ENCODE measurements at places on chromosomes 4 and X. TPM values are rescaled to one million over a fixed set of nuclear protein-coding genes. Genes with fewer than 3 reads are reported as not detected.

DNA sequence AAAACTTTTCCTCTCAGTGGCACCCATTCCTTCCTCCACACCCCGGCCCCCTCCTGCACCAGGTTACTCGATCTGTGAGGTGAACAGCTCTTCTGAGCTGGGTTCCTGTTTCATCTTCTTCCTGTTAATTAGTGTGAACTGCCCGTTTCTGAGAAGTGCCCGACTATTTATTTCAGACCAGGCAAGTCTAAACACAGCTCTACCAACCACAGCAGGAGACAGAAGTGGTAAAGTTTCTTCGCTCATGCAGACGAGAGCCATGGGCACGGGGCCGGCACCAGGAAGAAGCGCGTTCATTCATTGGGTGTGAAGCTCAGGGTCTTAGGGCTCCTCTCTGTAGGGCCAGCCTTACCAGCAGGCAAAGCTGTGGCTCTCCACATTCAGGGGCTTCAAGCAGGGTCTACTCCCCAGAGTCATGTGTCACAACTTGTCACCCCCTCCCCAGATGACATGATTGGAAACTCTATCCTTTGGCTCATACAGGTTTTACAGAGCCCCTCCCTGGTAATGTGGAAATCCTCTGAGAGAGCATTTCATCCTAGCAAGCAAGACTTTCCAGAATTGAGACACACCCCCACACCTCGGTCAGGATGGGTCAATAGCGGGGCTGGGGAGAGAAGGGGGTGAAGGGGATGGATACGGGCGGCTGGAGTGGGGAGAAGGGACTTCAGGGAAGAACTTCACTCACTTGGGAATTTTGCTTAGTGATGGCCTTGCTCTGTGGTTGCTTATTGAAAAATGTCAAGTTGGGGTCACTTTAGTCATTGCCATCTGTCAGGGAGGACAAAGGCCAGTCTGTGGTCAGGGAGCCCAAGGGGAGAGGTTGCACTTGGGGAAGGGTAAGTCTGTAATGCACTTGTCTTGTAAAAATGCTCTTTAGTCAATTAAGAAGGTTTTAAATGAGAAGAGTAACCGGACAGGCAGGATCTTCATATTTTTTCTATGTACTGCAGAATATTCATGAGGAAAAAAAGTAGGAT, 121.6 kb upstream of the TRIM2 start:
- no peaks in the 10 kb centered on the region for H3K36me3 ChIP-seq
- peaks cover 41% of the 10 kb centered on the region for H3K4me1 ChIP-seq
- peak overlapping the region; percentile 16 for H3K27ac ChIP-seq
- peaks cover 18% of the 10 kb centered on the region for H3K27me3 ChIP-seq

DNA sequence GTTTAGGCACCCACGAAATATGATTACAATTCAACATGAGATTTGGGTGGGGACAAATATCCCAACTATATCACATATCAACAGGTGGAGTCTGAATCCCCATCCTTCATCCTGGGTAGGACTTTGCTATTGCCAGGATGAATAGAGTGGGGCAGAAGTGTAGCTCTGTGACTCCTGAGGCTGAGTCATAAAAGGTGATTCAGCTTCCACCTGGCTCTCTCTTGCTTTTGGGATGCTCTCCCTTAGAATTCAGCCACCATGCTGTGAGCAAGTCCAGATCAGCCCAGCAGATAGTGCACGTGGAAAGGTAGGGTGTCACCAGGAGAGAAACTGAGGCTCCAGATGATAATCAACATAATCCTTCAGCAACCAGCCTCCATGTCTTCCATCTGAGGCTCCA, 193.8 kb upstream of the BCOR start:
- no peaks in the 10 kb centered on the region for H3K36me3 ChIP-seq
- H3K4me3 ChIP-seq, result no peak overlapping the region
- no peak for DNase-seq

DNA sequence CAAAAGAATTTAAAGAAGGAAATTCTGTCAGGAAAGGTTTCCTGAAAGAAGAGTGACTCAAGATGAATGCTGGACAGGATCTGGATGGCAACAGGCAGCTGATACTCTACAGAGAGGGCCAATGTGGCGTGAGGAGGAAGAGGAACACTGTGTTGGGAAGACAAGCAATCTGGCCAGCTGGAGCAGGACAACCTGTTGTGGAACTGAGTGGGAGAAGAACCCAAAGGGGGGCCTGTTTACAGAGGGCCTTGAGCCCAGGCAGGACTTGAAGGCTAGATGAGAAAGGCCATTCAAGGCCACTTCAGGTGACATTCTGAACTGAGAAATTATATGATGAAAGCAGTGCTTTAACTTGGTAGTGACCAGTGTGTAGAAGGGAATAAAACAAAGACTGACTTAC, 8.5 kb downstream of the OTUD4 start:
- peaks cover 27% of the 10 kb centered on the region for H3K4me1 ChIP-seq
- no peak overlapping the region for H3K4me3 ChIP-seq
- DNase-seq, result no peak
- no peaks in the 10 kb centered on the region for H3K27me3 ChIP-seq
- H3K27ac ChIP-seq, result no peak overlapping the region
- H3K36me3 ChIP-seq, result peaks cover 46% of the 10 kb centered on the region

DNA sequence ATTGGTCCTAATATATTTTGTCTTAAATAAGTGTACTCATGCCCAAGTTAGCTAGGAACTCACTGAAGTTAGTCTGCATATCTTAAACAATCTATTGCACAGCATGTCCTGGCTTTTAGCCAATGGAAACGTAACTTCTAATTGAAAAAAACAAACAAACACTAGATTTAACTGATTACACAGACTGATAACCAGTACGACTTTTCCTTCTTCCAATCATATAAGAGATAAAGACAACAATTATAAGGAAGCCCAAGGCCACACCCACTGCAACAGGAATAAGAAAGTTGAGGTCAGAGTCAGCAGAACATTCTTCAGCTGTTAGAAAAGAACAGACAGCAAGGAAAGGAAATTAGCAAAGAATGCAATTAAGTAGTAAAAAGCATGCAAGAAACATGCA, 40.8 kb downstream of the LAMP2 start:
- peaks cover 6% of the 10 kb centered on the region for H3K4me1 ChIP-seq
- DNase-seq, result no peak
- H3K27ac ChIP-seq, result no peak overlapping the region
- no peak overlapping the region for H3K4me3 ChIP-seq
- no peaks in the 10 kb centered on the region for H3K27me3 ChIP-seq

GRCh38 chr4:147994076-147994475, 262.2 kb downstream of the ARHGAP10 start:
- no peak overlapping the region for H3K4me3 ChIP-seq
- no peaks in the 10 kb centered on the region for H3K27me3 ChIP-seq
- no peak overlapping the region for H3K27ac ChIP-seq
- H3K36me3 ChIP-seq, result no peaks in the 10 kb centered on the region
- no peaks in the 10 kb centered on the region for H3K4me1 ChIP-seq

DNA sequence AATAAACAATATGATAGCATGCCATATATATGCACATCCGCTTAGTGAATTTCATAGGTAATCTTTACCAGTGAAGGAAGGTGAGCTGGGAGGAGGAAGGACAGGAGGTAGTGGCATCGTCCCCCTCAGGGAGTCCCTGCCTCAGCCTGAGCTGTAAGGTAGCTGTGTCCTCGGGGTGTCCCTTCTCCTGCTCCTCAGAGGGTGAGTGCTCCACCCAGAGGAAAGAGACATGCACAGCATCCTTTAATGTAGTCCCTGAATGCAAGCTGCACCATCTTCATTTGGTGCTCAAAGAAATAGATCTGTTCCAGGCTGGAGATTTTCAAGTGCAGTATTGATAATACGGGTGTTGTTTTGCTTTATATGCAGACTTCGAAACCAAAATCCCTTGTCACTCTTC, 330.4 kb upstream of the SFRP2 start:
- peaks cover 24% of the 10 kb centered on the region for H3K27me3 ChIP-seq
- DNase-seq, result no peak
- H3K4me1 ChIP-seq, result no peaks in the 10 kb centered on the region
- no peak overlapping the region for H3K27ac ChIP-seq
- H3K36me3 ChIP-seq, result no peaks in the 10 kb centered on the region

The COMMD8 gene
- total RNA-seq, result 32.4 TPM

The FMR1NB gene
- not detected for total RNA-seq
